Fibroblast of lung (primary cell): ENCODE measurements at places on chromosomes 3 and 15. TPM values are rescaled to one million over a fixed set of nuclear protein-coding genes. Genes with fewer than 3 reads are reported as not detected.

DNA sequence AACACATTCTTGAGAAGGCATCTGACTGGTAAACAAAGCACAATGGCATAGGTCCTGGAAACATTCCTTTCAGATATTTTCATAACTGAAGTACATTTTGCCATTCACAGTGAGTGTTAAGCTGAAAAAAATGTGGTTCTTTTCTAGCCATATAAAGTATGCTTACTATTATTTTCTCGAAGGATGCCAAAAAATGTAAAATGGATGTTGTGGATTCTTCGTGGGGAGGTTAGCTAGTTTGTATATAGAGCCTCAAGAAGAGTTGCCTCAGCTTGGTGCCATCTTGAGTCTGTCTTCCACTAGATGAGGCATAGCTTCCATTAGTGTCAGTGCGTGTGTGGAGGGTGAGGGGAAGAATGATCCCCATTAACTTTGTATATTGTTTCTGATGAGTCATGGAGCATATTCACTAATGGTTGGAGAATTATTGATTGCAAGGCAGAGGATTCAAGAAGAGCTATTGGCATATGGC lies 4.1 kb downstream of the MBNL1 start:
- peak; percentile 84 for DNase-seq

DNA sequence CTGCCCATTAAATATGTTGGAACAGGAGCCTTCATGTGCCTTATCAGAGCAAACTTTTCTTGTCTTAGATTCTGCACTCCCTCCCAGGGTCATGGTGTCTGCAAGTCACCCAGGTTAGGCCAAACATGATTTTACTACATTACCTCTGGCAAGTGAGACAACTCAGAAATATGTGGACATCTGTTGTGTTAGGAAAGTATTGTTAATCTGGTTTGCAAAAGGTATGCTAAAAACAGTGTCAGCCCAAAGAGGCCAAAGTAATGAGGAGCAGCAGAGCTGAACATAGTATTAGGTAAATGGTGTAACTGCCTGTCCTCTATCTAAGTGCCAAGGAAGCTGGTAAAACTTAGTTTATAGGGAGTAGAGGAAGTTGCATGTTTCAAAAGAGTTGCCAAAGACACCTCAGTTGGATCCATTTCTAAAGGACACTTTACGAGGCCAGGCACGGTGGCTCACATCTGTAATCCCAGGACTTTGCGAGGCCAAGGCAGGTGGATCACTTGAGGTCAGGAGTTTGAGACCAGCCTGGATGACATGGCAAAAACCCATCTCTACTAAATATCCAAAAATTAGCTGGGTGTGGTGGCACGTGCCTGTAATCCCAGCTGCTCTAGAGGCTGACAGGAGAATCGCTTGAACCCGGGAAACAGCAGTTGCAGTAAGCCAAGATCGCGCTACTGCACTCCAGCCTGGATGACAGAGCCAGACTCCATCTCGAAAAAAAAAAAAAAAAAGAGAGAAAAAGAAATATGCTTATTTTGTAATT lies 22.5 kb upstream of the PPIB start:
- DNase-seq: no peak

DNA sequence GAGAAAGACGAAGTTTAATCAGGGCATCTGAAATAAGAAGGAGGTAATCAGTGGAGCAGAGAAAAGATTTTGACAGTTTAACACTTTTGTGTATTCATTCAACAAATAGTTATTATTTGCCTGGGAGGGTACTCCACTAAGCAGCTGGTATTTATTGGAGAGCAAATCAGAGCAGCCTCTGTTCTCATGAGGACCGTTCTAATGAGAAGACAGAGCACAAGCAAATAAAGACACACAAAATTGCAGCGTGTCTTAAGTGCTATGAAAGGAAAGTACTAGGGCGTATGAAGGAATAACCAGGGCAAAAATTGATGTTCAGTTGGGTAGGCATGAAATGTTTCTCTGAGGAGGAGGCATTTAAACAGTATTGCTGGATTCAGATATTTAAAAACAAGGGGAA lies 302.9 kb upstream of the RARB start:
- DNase-seq: no peak

The CATSPER2 gene
- 1.0 and 2.3 TPM in 2 replicates for total RNA-seq

The DAZL gene
- total RNA-seq: not detected in 2 replicates
